ENCODE measurements at places on chromosomes 1 and 21.

DNA sequence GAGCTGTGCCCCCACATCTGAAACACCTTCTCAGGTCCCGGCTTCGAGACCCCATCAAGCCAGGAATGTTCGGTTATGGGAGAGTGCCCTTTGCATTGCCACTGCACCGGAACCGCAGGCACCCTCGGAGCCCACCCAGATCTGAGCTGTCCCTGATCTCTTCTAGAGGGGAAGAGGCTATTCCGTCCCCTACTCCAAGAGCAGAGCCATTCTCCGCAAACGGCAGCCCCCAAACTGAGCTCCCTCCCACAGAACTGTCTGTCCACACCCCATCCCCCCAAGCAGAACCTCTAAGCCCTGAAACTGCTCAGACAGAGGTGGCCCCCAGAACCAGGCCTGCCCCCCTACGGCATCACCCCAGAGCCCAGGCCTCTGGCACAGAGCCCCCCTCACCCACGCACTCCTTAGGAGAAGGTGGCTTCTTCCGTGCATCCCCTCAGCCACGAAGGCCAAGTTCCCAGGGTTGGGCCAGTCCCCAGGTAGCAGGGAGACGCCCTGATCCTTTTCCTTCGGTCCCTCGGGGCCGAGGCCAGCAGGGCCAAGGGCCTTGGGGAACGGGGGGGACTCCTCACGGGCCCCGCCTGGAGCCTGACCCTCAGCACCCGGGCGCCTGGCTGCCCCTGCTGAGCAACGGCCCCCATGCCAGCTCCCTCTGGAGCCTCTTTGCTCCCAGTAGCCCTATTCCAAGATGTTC, 4.3 kb downstream of the ADAMTSL4 start:
- no peak for DNase-seq

DNA sequence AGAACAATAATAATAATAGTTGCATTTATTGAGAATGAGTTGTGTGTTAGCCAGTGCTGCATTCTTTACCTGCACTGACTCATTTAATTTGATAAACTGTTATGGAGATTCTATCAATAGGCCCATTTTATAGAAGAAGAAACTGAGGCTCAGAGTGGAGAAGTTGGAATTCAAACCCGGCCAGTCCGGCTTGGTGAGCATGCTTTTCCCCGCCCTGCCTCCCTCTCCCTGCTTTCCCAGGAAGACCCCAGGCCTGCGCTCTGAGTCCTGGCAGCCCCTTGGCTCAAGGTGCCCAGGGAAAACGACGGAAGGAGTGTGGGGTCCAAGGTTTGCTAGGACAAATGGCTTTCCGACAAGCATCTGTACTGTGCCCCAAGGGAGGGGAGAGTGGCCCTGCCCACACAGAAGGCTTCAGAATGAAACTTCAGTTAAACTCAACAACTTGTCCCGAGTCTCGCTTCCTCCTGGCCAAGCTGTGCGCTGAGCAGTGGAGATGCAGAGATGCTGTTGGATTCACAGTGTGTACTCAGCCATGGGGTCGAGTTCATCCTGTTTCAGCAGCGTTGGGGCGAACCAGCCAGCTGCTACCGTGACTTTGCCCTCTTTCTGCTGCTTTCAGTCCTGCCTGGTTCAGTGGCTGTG, 23.3 kb upstream of the PADI6 start:
- DNase-seq: no peak

DNA sequence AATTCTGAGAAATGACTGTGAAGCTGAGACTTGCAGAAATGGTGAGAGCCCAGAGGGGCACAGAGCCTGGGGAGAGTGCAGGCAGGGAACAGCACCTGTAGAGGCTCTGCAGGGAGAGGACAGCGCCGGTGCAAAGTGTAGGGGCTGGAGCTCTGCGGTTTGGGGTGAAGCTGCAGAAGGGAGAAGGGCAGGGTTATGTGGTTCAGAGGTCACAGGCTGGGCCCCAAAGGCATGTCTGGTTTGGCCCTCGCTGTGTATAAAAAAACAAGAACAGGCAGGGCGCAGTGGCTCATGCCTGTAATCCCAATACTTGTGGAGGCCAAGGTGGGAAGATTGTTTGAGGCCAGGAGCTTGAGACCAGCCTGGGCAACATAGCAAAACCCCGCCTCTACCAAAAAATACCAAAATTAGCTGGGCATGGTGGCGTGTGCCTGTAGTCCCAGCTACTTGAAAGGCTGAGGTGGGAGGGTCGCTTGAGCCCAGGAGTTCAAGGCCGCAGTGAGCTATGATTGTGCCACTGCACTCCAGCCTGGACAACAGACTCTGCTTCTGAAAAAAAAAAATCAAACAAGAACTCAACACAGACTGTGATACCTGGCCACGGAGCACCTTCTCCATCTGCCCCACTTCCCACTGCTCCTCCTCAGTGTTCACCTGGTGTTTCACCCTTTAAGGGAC, 29.1 kb downstream of the SERINC2 start:
- DNase-seq: no peak

GRCh38 chr1:53080769-53081168, 18.8 kb downstream of the PODN start:
- DNase-seq: no peak

DNA sequence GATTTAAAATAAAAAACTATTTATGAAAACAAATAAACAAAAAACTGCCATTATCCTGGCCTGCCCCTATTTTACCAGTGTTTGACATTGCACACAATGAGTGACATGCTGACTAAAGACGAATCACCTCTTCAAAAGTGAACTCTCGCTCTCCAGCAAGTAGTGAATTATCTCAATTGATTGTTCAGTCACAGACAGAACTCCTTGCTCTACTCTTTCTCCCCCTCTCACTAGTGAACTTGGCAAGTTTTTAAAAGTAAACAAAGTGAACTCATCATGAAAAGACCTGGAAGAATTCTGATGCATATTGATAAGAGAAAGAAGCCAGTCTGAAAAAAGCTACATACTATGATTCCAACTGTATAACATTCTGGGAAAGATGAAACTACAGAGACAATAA, 4.7 kb upstream of the C1orf52 start:
- DNase-seq: no peak

- DNase-seq: no peak
Observed at GRCh38 chr1:231139659-231140654, 21.9 kb upstream of the TRIM67 start.

DNA sequence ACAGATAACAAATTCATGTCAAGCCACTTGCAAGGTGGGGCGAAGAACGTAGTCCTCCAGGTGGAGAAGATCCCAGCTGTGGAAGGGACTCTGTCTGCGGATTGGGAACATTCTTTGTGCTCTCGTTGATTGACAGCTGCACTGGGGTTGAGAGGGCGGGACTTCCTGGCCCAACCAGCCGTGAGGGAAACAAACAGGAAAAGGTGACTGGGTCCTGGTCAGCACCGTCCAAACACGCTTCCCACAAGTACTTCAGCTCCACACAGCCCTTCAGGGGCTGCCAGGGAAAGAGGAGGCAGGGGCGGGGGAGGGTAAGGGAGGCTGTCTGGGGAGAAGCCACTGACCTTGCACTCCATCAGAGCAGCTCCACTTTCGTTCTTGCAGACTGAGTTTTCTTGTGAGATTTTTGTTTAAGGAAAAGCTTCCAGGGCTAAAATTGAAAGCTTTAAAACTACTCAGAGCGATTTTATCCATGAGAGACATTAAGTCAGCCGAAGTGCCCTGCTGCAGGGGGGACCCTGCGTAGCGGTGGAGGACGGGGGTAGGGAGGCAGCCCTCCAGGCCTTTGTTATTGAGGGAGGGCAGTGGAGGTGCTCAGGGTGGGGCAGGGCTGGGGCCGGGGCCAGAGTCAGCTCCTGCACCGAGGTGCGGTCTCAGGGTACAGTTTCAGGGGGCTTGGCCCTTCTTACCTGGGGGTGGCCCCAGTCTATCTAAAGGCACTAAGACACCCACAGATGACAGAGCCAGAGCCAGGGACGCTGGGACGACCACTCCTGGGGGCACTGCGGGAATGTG, 21.6 kb upstream of the STUM start:
- no peak for DNase-seq

DNA sequence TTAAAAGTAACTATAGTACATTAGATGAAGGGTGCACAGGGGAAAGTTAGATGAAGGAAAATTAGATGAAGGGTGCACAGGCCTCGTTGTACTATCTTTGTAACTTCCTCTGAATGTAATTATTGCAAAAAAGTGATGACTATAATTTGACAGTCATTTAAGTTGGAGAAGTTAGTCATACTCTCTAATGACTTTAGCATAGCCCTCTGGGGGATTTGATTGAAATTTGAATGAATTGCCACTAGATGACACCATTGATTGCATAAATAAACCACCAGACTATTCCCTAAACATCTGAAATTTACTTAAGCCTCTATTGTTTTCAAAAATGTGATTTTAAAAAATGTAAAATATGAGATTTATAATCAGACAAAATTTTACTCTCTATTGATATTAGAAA, 102.6 kb downstream of the TPR start:
- DNase-seq: peak; percentile 22

DNA sequence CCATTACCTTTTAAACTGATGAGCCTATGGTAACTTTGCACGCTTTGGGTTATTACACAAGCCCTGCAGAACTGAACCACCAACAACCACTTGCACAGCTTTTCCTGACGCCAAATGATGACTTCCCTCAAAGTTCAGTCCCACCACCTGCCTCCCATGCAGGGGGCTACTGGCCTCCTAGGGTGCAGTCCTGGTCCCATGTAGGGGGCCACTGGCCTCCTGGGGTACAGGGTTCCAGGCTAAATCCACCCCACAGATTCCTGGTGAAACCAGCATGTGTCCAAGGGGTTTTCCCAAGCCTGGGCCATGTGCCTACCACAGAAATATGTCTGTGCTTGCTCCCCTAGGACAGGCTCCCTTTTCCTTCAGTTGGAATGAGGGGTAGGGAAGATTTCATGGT, 73.4 kb upstream of the ZNF678 start:
- DNase-seq: no peak

DNA sequence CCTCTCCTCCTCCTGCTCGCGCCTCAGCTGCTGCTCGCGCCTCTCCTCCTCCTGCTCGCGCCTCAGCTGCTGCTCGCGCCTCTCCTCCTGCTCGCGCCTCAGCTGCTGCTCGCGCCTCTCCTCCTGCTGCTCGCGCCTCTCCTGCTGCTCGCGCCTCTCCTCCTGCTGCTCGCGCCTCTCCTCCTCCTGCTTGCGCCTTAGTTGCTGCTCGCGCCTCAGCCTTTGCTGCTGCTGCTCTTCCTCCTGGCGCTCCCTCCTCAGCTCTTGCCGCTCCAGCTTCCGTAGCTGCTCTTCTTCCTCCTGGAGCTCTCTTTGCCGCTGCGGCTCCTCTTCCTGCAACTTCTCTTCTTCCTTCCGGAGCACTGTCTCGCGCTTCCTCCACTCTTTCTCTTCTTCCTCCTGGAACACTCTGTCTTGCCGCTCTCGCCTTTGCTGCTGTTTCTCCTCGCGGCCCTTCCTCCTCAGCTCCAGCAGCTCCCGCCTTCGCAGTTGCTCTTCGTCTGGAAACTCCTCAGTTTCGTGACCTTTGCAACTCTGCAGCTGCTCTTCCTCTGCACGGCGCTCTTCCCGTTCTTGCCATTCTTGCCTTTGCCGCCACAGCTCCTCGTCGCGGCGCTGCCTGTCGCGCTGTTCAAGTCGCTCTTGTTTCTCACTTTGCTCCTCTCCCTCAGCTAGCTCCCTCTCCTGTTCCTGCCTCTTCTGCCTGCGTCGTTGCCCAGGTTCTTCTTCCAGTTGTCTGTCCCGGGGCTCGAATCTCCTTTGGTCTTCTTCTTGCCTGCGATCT, 3.0 kb downstream of the TCHH start:
- DNase-seq: peak; percentile 4

DNA sequence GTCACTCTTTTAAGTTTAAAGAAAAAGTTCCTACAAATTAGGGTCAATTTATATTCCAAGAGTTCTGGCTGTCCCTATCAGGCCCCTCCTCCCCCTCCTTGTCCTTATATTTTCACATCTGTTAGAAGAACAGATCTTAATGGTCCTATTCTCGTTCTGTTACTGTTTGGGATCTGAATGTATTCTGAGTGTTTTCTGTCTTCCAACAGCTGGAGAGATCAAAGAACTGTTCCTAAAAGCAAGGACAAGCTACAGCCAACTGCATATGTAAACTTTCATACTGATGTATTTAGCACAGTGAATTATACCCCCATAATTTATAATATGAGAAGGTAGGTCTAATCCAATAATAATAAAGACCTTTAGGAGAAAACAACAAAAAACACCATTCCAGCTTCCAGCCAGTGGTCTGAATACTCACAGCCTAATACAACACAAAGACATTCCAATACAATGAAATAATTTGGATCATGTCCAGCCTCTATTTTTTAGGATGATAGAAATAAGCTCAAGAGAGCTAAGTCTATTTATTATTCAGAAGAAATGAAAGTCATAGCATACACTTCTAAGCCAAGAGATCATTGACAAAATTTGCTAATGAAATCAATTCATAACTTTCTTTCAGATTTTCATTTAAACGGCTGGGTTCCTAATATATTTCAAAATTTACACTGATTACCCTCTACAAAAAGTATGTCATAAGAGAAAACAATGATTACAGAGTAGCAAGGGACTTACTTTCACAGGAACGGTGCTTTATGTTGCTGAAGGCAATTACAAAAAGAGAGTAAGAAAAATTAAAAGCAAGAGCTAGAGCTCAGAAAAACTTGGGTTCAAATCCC, 25.3 kb downstream of the WLS start:
- no peak for DNase-seq

DNA sequence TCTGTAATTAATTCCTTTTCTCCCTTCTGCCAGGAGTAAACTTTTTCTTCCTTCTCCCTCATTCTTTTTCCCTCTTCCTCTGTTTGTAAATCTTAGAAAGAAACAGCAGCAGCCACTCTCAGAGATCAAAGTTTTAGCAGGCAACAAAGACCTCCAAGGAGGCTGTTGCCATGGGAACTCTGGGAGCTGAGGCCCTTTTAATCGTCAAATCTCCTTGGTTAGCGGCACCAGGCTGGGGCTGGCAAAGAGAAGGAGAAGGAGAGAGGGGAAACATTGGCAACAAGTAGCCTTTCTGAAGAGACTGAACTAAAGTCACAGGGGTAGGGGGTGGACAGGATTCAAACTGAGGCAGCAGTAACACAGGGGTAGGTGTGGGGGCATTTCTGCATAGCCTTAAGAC, 25.2 kb downstream of the ILDR2 start:
- DNase-seq: no peak

DNA sequence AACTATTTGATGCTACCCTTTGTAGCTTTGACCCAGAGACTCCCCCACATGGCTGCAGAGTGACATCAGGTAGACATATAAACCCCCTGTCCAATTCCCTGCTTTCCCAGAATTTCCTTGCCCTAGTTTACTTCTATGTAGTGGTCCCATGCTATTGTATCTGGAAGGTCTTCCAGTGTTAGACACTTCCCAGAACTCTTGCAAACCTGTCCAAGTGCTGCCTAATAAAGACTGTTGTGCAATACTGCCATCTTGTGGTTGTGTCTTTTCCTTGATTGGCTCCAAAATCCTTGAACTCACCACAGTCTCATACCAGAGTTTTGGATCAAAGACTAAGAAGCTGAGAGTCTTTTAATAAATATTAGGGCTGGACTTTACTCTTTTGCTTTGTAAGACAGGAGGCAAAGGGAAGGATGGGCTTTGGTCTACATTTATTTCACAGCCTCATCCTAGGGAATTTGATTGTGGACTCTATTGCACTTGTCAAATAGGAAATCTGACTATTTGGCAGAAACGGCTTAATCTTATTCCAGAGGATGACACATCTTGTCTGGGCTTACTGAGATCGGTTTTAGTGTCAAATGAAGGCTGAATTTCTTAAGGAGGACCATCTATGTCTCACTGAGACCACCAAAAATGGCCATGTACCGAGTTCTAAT, 169.9 kb downstream of the LRRC7 start:
- peak; percentile 49 for DNase-seq
